ENCODE measurements at places on chromosomes 2 and 18.

DNA sequence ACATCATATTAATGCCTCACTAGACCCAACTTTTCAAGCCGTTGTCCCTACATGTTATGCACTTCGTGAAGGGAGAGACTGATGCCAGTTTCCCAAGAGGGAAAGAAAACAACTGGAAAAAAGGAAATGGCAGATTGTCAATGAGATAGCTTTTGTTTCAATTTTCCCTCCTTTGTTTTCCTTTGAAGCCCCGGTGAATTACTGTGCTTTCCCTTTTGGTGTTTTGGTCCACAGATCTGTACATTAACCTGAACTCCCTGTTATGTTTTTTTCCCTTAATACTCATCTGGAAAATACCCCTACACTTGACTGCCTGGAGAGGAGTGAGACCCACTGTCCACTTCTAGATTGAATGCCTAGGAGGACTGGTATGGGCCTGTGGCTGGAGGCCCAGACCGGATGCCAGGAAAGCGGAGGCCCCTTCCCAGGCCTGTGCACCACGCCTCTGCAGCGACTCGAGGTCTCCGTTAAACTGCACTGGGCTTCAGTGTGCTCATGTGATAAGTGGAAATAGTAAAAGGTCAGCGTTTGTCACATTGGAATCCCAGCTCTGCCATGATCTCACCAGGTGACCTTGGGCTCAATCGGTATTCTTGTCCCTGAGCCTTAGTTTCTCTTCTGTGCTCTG lies 106.4 kb downstream of the GATA6 start:
- H3K27me3 ChIP-seq, result no peaks in the 10 kb centered on the region
- peaks cover 6% of the 10 kb centered on the region for H3K4me1 ChIP-seq
- H3K36me3 ChIP-seq, result no peaks in the 10 kb centered on the region
- H3K27ac ChIP-seq, result peak overlapping the region; percentile 13

DNA sequence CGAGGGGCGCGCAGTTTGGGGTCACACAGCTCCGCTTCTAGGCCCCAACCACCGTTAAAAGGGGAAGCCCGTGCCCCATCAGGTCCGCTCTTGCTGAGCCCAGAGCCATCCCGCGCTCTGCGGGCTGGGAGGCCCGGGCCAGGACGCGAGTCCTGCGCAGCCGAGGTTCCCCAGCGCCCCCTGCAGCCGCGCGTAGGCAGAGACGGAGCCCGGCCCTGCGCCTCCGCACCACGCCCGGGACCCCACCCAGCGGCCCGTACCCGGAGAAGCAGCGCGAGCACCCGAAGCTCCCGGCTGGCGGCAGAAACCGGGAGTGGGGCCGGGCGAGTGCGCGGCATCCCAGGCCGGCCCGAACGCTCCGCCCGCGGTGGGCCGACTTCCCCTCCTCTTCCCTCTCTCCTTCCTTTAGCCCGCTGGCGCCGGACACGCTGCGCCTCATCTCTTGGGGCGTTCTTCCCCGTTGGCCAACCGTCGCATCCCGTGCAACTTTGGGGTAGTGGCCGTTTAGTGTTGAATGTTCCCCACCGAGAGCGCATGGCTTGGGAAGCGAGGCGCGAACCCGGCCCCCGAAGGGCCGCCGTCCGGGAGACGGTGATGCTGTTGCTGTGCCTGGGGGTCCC lies at the start of gene ITGA4:
Gene ITGA4 (plus strand): TSS at position 266 of the 620 bp plus-strand sequence. CDS start 269 bp downstream, at position 535.
- H3K27ac ChIP-seq, result peak within 1 kb of the TSS; percentile 82
- H3K27me3 ChIP-seq, result peaks cover 12% of the 10 kb centered on the region
- peak; percentile 74 for DNase-seq
- no peaks in the 10 kb centered on the region for H3K36me3 ChIP-seq
- peaks cover 20% of the 10 kb centered on the region for H3K4me1 ChIP-seq
- H3K4me3 ChIP-seq, result peak within 1 kb of the TSS; percentile 62

DNA sequence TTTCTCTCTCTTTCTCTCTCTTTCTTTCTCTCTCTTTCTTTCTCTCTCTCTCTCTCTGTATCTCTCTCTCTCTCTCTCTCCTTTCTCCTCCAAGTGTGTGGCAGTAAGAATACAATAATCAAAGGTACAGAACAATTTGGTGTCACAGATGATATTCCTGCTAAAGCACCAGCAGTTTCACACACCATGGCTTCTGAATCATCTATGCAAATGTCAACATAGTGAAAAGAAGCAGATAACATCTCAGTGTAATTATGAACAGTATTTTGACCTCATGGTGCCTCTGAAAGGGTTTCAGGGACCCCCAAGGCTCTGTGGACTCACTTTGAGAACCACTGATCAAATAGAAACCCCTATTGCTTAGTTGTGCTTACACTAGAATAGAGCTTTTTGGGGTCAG lies 38.5 kb upstream of the CSRNP3 start:
- no peaks in the 10 kb centered on the region for H3K27me3 ChIP-seq
- H3K4me3 ChIP-seq, result no peak overlapping the region

GRCh38 chr2:37784071-37784758 lies 112.8 kb upstream of the CDC42EP3 start:
- H3K27me3 ChIP-seq, result no peaks in the 10 kb centered on the region
- no peak overlapping the region for H3K4me3 ChIP-seq
- no peak overlapping the region for H3K27ac ChIP-seq
- no peaks in the 10 kb centered on the region for H3K36me3 ChIP-seq
- peak; percentile 19 for DNase-seq
- no peaks in the 10 kb centered on the region for H3K4me1 ChIP-seq

GRCh38 chr2:241009601-241010530 lies 11.4 kb downstream of the SNED1 start:
- peak; percentile 90 for DNase-seq
- no peaks in the 10 kb centered on the region for H3K27me3 ChIP-seq
- H3K27ac ChIP-seq, result peak overlapping the region; percentile 85
- H3K4me1 ChIP-seq, result peaks cover 24% of the 10 kb centered on the region

GRCh38 chr2:78870343-78870967 lies 155.0 kb upstream of the REG3G start:
- no peaks in the 10 kb centered on the region for H3K36me3 ChIP-seq
- H3K4me1 ChIP-seq, result no peaks in the 10 kb centered on the region
- no peak for DNase-seq

GRCh38 chr2:50901510-50901909 lies 130.4 kb downstream of the NRXN1 start:
- no peaks in the 10 kb centered on the region for H3K36me3 ChIP-seq
- DNase-seq, result no peak
- no peaks in the 10 kb centered on the region for H3K4me1 ChIP-seq
- no peaks in the 10 kb centered on the region for H3K27me3 ChIP-seq
- no peak overlapping the region for H3K4me3 ChIP-seq
